ENCODE measurements at places on chromosomes 5 and 9.
A peak's percentile ranks its signal among the peaks of the same experiment; 100 is the strongest.

DNA sequence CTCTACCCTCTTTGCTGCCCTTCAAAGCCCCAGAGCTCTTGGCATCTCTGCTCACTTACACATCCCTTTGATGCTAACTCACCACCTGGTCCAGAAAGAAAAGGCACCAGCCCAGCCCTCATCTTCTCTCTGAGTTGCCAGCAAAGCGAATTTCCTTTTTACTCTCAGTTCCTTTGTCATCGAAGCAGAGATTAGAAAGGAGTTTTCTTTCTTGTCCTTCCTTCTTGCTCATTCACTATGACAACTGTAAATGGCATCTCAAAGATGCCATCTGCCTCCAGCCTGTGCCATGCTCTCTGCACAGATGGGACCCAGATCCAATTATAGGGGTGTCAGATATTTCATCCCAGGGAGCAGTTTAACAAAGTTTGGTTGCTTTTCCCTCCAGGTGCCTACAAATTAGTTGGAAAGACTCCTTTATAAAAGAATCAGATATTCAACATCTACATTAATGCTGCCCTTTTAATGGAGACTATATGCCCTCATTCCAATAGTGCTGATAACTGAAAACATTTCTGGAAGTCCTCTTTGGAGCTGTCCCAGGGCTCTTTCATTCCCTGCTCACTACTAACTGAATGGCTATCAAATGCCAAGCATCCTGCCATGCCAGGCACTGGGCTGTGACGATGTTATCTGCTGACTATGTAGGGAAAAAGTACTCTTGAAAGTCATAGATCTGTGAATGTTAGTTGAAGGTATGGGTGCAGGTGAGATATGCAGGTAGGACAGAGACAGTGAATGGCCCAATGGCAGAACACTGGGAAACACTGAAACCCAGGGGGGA is 58.9 kb downstream of the SUSD1 start:
- no peak for DNase-seq

- no peak for DNase-seq
Observed at GRCh38 chr9:99474186-99474585, 252.1 kb downstream of the SEC61B start.

DNA sequence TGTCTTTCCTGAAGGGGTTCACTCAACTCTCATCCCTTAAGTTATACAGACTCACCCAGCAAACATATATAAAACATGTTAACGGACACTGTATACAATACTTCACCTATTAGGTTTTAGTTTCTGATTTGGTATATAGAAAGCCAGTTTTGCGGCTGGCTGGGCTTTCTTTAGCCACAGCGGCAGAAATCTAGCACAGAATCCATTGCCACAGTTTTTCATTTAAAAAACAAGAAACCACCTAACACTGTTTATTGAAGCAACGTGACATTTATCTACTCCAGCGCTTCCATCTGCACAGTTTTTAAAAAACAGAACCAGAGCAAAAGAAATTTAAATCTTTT is 67.3 kb downstream of the SNX30 start:
- no peak for DNase-seq

DNA sequence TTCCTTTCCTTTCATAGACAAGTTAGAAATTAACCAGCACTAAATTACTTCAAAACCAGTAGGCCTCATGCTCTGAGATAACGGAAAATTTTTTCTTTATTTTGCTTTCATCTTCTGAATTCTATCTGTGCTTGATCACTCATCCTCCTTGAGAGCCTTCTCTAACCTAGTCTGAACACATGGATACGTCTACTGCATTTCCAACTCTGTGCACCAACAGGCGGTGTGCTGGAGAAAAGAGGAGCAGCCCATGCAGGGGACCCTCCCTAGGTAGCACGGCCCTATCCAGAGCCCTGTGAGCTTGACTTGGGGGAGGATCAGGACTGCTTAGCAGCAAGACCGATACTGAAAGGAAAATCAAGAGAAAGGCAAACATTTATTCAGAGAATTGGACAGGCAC is 149.8 kb downstream of the AUH start:
- DNase-seq: peak; percentile 49

DNA sequence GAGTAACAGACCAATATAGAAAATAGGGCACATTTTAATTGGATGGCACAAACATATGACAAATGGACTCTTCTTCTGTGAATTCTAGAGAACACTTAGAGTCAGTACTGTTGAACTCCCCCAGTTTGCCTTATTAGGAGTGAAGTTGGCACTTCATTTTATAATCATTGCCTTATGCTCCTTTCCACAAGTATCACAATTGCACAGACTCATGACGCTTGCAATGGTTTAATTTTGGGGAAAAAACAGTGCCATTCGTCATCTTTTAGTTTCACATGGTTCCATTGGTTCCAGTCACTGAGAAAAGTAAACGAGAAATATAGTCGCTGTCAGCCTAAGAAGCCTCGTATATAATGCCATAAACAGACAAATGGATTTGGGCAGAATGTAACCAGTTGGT is 71.2 kb downstream of the LURAP1L start:
- no peak for DNase-seq

GRCh38 chr5:58838729-58839128 is 255.9 kb downstream of the RAB3C start:
- DNase-seq: no peak

GRCh38 chr5:177470759-177471536 is 2.5 kb downstream of the DBN1 start:
- DNase-seq: no peak

Measured in activated naive CD4-positive, alpha-beta T cell treated with Interleukin-2 at 50 U/mL for 16 hours (primary cell).